ENCODE measurements at places on chromosomes 6 and 20.
A peak's percentile ranks its signal among the peaks of the same experiment; 100 is the strongest.

GRCh38 chr6:154210678-154211077 lies 145.9 kb downstream of the IPCEF1 start:
- DNase-seq = no peak

DNA sequence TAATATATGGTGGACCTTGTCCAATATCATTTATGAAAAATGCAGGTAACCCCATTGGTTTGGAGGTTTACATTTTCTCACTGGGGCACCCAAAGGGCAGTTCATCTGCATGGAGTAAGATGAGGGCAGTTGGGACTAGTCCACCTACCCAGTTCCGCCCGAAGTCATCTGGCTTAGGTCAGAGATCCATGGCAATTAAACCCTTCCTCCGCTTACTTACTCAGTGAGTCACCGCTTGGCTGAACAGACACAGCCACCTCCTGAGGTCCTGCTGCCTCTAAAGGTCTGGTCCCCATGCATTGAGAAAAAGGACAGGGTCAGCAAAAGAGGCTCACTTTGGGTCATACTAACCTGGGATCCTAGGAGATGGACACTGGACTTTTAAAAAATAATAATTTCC lies 102.9 kb upstream of the PRL start:
- DNase-seq = no peak

DNA sequence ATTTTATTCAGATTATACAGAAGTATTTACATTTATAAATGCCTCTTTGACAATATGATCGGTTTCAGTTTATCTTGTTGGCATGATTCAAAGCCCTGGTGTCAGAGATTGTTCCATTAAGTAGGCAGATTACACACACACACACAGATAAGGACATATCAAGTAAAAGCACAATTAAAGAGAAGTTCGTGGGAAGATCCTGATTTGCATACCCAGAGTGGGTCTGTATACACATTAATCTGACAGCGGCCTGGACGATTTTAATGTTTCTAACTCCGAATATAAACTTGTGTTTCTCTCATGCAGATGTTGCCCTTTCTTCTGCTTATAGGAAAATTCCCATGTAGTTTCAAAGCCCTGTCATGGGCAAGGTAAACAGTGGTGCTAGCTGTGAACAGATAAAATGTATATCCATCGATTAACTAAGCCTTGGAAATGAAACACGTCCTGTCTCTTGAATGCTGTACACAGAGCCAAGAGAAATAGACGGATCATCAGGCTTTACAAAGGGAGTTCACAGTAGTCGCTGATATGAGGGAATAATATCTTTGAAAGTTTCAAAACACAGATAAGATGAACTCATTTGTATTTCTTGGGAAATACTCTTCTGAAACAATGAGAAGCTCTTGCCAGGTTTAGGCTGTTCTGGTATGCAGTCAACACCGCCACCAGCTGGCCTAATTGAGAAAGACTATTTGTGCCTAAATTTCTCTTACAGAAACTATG lies 108.2 kb upstream of the GMDS start:
- DNase-seq = peak; percentile 75

GRCh38 chr20:54118220-54119001 lies 48.0 kb upstream of the BCAS1 start:
- no peak for DNase-seq

GRCh38 chr6:154785075-154785474 lies 51.9 kb downstream of the SCAF8 start:
- DNase-seq = no peak

Measured in endothelial cell (in vitro differentiated cells).